COR-L47 (cell line): ENCODE measurements at places on chromosomes 13 and 19.

DNA sequence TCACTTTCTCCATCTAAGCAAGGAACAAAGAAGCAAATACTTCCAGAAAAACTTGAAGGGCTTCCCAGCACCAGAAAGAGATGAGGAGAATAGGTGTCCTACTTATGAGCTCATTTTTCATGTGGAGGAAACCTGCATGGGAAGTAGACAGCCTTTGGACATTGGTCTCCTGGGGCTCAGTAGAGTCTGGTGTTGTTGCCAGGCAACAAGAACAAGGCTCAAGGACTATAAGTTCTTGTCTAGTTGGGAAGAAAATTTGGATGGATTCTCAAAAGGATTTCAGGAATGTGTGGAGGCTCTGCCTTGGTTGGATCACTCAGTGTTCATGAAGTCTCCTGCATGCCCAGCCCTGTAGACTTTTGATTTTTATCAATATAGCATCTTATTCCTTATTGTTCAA lies 84.5 kb downstream of the MBNL2 start:
- no peak for DNase-seq

- no peak for DNase-seq
Measured at GRCh38 chr13:31962731-31963370, 68.7 kb upstream of the FRY start.

- DNase-seq = no peak
Measured at GRCh38 chr19:38277549-38277948, 13.2 kb downstream of the SPINT2 start.

DNA sequence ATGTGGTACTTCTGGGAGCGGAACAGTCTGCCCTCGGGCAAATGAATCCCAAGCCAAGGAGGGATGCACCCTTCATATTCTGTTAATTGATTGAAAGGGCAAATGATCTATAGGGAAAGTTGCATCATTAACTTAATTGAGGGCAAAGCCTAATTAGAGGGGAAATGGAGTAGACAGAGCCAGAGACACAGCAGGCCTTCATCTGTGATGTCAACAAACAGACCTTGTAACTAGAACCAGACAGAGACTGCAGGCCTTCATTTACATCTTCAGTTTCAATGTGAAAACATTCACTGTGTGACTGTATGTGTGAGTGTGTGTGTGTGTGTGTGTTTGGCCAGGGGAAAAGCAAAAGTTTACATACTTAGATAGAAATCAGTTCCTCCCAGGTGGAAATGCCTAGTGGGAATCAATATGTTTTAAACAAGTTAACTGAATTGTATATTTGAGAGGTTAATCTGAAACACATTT lies 126.4 kb downstream of the SPRY2 start:
- peak; percentile 78 for DNase-seq

DNA sequence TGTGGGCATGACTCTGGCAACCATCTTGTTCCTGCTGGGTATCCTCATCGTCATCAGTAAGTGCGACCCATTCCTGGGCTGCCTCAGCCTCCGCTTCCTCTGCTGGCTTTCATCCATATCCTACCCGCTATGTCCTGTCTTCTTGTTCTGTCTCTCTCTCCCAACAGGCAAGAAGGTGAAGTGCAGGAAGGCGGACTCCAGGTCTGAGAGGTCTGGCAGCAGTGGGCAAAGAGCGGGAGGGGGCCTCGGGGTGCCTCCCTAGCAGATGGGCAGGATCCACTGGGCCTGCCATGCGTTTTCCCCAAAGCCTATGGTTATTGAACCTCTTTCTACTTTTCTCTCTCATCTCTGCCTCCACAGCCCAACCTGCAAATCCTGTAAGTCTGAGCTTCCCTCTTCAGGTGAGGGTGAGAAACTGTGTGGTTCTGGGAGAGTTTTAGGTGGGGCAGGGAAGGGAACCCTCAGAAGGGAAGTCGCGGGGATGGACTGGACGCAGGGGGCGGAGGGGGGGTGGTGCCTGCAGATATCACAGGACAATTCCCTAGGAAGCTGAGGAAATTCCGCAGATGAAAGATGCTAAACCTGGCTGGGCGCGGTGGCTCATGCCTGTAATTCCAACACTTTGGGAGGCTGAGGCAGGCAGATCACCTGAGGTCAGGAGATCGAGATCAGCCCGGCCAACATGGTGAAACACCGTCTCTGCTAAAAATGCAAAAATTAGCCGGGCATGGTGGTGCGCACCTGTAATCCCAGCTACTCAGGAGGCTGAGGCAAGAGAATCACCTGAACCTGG lies 3.1 kb upstream of the FXYD5 start:
- no peak for DNase-seq

GRCh38 chr19:18167975-18168645 lies 5.5 kb upstream of the IFI30 start:
- peak; percentile 1 for DNase-seq

DNA sequence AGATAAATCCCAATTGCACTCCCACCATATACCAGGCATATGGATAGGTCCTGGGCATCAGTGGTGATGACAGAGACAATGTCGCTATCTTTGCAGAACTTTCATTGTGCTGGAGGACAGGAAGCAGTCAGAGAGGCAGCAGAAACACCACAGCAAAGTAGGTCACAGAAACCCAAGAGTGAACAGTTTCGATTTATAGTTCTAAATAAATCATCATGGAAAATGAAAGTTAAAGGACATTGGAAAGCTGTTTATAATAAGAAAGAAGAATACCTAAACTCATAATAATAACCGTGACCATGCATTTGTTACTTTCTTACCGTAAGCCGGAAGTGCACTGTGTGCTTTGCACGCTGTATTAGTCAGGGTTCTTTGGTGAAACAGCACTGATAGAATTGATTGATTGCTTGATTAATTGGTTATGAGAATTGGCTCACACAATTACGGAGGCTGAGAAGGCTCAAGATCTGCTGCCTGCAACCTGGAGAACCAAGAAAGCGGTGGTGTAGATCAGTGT lies 38.9 kb downstream of the ALOX5AP start:
- no peak for DNase-seq

- DNase-seq = no peak
Measured at GRCh38 chr13:80249516-80250212, 91.3 kb downstream of the SPRY2 start.

DNA sequence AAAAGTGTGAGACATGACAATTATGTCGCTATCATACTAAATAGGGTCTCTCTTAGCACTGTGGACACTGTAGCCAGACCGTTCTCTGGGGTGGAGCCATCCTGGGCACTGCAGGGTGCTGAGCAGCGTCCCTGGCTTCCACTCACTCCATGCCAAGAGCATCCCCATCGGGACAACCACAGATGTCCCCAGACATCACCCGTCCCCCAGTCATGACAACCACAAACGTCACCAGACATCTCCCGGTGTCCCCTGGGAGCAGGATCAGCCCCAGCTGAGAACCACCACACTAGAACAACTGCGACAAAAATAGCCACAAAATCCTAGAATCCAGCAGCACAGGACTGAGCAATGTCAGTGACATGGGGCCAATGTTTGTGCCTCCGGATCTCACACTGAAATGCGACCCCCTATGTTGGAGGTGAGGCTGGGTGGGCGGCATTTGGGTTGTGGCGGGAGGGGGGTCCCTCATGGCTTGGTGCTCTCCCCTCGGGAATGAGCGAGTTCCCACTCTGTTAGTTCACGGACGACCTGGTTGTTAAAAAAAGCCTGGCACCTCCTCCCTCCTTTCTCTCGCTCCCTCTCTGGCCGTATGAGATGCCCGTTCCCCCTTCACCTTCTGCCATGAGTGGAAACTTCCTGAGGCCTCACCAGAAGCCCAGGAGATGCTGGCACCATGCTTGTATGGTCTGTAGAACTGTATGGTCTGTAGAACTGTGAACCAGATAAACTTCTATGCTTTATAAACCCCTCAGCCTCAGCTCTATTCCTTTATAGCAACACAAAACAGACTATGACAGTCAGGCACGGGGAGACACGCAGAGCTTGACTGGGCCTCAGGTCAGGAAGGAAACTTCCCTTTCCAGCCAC lies 93.9 kb downstream of the GADD45B start:
- no peak for DNase-seq

GRCh38 chr19:44939668-44940067 lies 2.4 kb upstream of the APOC4 start:
- DNase-seq = no peak

DNA sequence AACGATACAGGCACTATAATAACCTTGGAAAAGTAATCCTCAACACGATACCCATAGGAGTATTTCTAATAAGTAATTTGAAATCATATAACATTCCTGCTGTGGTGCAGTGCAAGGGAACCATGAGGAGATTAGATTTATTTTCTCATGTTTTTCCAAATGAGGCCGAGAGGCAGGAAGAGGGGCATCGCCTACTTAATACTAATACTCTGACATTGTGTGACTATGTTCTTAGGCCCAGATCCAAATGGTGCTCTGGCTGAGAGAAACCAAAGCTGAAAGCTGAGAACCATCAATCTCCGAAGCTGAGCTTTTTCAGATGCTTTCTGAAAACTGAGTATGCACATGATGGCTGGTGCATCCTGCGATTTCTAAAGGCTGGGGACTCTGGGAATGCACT lies 248.0 kb upstream of the MAB21L1 start:
- no peak for DNase-seq

- DNase-seq = no peak
Measured at GRCh38 chr13:34217343-34218025, 399.5 kb downstream of the RFC3 start.

DNA sequence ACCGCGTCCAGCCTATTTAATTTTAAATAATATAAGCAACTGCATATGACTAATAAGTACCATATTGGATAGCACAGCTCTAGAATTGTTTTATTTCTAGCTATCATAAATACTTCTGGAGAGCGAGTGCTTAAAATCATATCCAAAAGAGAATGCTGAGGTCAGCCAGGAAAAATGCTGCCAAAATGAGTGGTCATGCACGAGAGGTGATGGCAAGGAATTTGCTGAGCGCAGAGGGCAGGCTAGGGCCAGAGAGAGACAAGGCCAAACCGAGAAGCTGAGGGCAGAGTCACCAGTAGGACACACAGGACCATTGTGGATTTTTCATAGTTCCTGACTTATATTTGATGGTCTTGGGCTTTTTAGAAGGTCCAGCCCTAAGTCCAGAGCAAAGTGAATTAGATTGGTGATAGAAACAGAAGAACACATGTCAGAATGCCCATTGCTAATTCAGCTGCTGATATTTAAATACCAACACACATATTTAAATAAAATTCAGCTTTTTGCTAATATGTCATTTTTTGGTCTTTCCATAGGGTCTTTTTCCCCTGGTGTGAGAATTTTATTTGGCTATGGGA lies 33.6 kb upstream of the UBL3 start:
- no peak for DNase-seq

DNA sequence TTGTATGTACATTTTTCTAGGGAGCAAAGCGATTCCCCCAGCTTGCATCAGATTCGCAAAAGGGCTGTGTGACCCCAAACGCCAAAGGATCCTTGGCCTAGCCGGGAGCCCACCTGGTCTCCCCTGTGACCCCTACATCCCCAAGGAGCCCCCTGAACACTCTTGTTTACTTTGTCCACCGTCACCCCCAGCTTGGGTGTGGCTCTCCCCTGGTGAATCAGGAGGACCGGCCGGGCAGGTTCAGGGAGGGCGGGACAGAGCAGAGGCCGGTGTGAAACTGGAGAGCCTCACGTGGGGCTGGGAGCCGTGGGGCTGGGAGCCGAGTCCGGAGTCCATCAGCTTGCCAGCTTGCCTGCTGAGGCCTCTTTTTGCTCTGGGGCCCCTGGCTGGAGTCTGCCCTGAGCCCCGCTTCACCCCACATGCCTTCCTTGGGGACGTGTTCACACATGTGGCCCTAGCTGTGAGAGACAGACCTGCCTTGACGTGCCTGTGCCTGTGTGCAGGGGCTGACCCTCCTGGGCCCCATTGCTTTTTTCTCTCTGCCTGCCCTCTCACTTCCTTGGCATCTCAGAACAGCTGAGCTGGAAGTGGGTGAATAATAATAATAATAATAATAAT lies 2.0 kb downstream of the ITPKC start:
- DNase-seq = no peak

- no peak for DNase-seq
Measured at GRCh38 chr13:98495627-98496478, 81.1 kb downstream of the STK24 start.

GRCh38 chr13:26919732-26920131 lies 159.1 kb upstream of the GPR12 start:
- no peak for DNase-seq

GRCh38 chr13:94617389-94618000 lies 15.8 kb downstream of the GPR180 start:
- DNase-seq = peak; percentile 10

GRCh38 chr19:42254850-42255765 lies at the start of gene ERF:
Gene ERF, minus strand, starts transcription at chr19:42255128. Its CDS starts 129 bp downstream, at chr19:42254999.
- DNase-seq = peak; percentile 78

DNA sequence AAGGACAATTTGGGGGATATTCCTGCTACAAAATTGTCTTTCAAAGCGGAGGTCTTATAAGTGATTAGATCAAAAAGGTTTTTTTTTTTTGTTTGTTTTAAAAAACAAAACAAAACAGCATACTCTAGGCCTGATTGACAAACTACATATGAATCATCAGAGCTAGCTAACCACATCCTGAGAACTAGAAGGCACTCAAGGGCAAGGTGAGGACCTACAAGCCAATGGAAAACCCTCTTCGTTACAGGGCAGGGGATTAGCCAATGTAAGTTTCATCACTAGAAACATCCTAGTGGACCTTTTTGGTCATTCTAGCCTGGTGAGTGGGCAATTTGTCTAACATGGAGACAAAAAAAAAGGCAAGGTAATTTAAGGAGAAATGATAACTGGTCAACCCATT lies 428.6 kb downstream of the RFC3 start:
- no peak for DNase-seq

- DNase-seq = peak; percentile 83
Measured at GRCh38 chr19:13817018-13817614, 21.9 kb downstream of the ZSWIM4 start.

DNA sequence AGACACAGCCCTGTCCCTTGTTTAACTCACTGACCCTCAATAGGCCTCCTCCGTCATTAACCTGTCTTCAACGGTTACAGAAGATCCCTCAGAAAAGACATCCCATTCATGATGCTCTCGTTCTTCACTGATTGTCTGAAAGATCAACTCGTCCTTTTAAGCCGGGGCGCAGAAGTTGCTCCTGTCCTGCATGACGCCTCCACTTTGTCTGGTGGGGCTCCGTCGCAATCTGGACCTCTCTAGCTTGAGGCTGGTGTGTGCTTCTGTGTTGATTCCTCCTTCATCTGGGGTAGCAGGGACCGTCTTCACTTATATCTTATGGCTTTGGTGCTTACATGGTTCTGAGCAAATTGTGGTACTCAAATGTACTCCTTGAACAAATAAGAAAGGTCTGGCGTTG lies 766.0 kb upstream of the PCDH9 start:
- no peak for DNase-seq
